ENCODE measurements at places on chromosomes 1 and 21. TPM values are rescaled to one million over a fixed set of nuclear protein-coding genes. Genes with fewer than 3 reads are reported as not detected.

TMEM54 gene
- 2.5 TPM for total RNA-seq

GRCh38 chr1:6587261-6588005 is 7.6 kb downstream of the ZBTB48 start:
- no peaks in the 10 kb centered on the region for H3K36me3 ChIP-seq
- H3K27ac ChIP-seq: no peak overlapping the region
- DNase-seq: no peak
- no peak overlapping the region for H3K4me3 ChIP-seq

GRCh38 chr21:36260030-36260787 is 59.8 kb upstream of the MORC3 start:
- no peaks in the 10 kb centered on the region for H3K27me3 ChIP-seq
- peak overlapping the region; percentile 32 for H3K27ac ChIP-seq
- peak overlapping the region; percentile 49 for H3K4me3 ChIP-seq
- DNase-seq: peak; percentile 52

DNA sequence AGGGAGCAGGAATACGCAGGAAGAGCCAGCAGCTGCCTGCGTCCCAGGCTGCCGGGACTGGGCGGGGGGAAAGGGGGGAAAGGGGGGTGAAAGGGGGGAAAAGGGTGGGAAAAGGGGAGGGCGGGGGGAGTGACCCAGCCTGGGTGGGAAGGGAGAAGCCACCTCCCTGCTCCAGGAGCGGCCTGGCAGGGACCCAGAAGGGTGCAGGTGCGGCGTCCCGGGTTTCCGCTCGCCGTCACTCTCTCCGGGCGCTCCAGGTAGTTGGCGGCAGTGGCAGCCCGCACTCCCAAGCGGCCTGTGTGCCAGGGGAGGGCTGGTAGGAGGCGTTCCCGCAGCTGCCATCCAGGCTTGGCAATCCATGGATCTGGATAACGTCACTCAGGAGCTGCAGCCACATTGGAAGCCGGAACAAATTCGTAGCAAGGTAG is 141.0 kb upstream of the NGF start:
- no peak overlapping the region for H3K27ac ChIP-seq
- DNase-seq: no peak
- no peak overlapping the region for H3K4me3 ChIP-seq

AKIRIN1 gene
- 82.6 TPM for total RNA-seq

GRCh38 chr21:44391345-44392091 is 38.1 kb downstream of the TRPM2 start:
- H3K27me3 ChIP-seq: no peaks in the 10 kb centered on the region
- no peak overlapping the region for H3K27ac ChIP-seq
- no peak for DNase-seq

- no peaks in the 10 kb centered on the region for H3K36me3 ChIP-seq
- H3K4me3 ChIP-seq: no peak overlapping the region
- no peak overlapping the region for H3K27ac ChIP-seq
- peaks cover 71% of the 10 kb centered on the region for H3K4me1 ChIP-seq
- DNase-seq: no peak
These were observed 193.8 kb upstream of the EDN2 start for GRCh38 chr1:41678111-41678878.

GRCh38 chr1:231272880-231273279 is 31.9 kb downstream of the GNPAT start:
- H3K27ac ChIP-seq: no peak overlapping the region
- no peak overlapping the region for H3K4me3 ChIP-seq
- H3K4me1 ChIP-seq: no peaks in the 10 kb centered on the region
- peaks cover 29% of the 10 kb centered on the region for H3K36me3 ChIP-seq
- H3K27me3 ChIP-seq: no peaks in the 10 kb centered on the region
- no peak for DNase-seq

DNA sequence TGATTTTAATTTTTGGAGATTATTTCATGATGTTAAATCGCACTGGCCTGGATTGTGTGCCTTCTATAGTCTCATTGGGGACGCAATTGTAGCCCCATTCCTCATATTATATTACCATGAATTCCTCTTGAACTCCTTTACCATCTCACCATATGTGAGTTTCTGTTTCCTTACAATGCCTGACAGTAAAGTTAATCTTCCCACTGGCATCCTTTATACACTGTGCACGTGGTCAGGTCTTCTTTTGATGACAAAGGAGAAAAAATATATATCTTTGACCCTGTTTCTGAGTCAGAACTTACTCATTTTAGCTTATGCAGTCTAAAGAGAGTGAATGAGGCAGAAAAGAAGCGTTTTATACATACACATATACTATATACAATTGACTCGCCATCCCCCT is 774 bp upstream of the ABL2 start:
- DNase-seq: no peak
- H3K4me3 ChIP-seq: peak overlapping the region; percentile 71
- no peaks in the 10 kb centered on the region for H3K27me3 ChIP-seq
- H3K36me3 ChIP-seq: no peaks in the 10 kb centered on the region
- H3K4me1 ChIP-seq: peaks cover 8% of the 10 kb centered on the region

All from CD8-positive, alpha-beta memory T cell (primary cell).